CD4-positive, alpha-beta memory T cell (primary cell): ENCODE measurements at places on chromosomes 1 and 21.
A peak's percentile ranks its signal among the peaks of the same experiment; 100 is the strongest.

DNA sequence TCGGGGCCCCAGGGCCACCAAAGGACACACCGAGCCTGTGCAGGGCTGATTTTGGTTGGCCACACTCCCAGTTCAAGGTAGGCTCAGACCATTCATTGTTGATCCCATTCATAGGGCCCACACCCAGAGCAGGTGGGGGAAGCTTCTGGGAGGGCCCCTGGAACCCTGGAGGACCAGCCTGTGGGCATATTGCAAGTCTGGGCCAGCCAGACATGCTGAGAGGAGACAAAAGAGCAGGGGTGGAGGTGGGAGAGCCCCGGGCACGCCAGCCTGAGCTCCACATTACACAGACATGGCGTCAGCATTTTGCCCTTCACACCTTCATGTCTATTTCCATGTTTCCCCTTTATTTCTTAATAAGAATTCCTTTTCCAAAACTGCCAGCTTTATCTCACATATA, 25.7 kb downstream of the PMVK start:
- DNase-seq: no peak

DNA sequence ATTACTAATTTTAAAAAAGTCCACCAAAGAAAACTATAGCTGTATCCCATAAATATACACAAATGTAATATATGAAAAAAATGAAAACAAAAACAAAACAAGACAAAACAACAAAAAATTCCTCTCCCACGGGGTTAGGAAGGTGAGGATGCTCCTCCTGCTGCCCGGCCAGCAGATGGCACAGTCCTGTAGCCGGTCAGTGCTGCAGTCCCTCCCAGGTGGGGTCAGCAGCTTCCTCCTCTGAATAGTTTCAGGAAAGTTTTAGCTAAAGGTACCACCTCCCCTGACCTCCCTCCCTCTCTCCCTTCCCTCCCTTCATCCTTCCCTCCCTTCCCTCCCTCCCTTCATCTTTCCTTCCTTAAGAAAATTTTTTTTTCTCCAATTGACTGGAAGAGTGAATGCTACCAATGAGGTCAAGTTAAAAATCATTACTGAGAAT, 67.8 kb upstream of the BCL10 start:
- no peak for DNase-seq

DNA sequence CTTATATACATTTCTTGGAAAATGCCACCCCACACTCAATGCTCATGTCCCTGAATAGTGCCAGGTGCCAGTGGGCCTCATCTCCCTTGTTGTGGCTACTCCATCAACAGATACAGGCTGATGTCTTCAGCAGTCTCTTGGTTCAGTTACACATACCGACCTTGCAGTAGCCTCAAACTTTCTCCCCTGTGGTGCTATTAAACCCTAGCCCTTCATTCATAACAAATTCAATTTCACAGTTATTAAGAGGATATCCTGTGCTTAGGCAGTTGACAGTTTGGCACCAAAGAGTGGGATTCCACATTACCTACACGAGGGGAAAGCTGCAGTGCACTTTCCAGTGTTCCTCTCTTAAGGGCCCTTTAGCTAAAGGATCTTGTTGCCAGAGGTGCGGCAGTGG, 35.9 kb upstream of the CAMK1G start:
- DNase-seq: no peak

DNA sequence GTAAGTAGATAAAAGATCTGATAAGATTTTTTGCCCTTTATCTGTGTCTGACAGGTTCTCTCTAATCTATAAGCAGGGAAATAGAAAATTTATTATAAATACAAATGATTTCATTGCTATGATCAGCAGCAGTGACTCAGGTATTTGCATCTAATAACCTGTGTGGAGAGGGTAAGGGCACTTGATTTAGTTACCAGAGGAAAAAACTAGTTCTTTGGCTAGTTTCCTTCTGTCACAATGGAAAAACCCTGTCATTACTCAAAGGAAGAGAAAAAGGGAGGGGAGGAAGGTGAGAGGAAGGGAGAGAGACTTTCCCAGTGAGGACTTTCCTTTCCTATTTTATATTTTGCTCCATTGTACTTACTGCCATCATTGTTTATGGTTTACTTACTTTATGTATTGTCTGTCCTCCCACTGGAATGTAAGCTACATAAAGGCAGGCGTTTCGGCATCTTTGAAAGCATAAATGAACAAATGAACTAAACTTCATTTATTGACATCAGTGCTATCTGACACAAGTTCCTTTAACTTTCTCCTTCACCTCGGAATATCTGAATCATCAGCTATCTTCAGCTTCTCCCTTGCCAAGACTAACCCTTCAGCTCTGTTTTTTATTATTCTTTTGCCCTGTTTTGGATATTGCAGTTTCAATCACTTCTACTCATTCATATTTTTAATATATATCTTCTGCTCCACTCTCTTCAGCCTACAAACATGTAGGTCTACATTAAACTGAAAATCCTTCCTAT, 34.9 kb downstream of the WDR3 start:
- no peak for DNase-seq

DNA sequence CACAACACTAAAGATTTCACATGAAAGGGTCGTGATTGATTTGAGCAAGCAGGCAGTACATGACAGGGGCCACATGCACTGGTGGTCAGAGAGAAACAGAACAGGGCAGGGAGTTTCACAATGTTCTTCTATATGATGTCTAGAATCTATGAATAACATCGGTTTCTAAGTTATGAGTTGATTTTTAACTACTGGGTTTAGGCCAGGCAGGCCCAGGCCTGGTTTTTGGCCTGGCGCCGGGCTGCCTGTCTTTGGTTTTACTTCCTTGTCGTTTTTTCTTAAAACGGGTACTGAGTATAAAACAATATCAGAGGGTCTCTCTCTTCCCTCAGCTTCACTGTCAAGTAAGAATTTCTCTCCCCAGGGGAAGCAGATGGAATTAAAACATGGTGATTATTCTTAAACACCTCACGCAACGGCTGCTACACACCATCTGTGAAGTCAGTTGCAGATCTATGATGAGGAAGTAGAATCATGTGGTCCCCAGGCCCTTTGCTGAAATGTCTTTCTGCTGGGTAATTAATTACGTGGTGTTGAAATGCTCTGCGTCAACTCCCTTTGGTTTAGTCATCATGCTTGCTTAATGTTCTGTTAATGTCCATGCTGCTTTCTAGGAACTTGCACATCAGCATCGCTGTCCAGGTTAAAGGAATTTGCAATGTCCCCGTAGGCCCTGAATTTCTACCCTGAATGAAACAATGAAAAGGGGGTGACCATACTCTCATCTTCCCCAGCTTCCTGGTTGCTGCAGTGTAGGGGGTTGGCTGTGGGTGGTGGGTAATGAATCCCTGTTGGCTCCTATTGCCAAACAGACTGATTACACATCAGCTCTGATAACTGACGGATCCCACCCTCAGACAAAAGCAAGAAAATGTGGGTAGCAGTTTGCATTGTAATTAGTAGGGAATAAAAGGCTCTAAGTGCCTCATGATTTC, 70.3 kb downstream of the SERINC2 start:
- no peak for DNase-seq

DNA sequence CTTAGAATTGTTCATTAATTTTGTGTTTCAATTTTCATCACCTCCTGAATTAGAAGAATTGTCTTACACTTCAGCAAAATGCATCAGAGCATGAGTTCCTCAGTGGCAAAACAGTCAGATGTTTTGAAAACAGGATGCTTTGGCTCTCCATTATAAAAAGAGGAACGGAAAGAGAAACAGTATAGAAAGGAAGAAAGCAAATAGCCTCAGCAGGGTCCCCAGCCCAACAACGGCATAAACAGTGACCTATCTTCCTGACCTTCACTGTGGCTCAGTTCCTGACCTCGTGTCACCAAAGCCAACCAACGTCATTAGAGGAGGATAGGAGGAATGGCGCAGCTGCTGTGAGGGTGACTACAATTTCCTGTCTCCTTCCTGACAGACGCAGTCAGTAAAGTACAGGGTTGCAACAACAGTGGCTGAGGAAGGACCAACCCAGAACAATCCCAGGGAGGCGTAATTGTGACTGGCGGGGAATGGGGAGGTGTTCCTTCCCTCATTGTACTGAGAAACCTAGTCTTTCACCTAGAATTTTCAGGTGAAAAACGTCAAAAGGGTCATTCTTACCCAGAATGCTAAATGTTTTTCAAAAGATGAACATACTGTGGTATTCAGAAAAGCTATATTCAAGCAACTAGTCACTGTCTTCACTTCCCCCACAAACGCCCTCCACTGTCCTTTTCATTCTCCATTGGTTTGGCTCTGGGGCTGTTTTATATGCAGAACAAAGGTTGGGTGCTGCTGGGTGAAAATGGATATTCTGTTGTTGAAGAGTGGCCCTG, 197.9 kb upstream of the SGIP1 start:
- DNase-seq: peak; percentile 83
